GM13977 (cell line): ENCODE measurements at places on chromosomes 6 and 20.

GRCh38 chr20:32434434-32434833 is 76.3 kb downstream of the ASXL1 start:
- no peak for DNase-seq

GRCh38 chr6:91719414-91719813 is 1132.5 kb upstream of the MAP3K7 start:
- peak; percentile 8 for DNase-seq

DNA sequence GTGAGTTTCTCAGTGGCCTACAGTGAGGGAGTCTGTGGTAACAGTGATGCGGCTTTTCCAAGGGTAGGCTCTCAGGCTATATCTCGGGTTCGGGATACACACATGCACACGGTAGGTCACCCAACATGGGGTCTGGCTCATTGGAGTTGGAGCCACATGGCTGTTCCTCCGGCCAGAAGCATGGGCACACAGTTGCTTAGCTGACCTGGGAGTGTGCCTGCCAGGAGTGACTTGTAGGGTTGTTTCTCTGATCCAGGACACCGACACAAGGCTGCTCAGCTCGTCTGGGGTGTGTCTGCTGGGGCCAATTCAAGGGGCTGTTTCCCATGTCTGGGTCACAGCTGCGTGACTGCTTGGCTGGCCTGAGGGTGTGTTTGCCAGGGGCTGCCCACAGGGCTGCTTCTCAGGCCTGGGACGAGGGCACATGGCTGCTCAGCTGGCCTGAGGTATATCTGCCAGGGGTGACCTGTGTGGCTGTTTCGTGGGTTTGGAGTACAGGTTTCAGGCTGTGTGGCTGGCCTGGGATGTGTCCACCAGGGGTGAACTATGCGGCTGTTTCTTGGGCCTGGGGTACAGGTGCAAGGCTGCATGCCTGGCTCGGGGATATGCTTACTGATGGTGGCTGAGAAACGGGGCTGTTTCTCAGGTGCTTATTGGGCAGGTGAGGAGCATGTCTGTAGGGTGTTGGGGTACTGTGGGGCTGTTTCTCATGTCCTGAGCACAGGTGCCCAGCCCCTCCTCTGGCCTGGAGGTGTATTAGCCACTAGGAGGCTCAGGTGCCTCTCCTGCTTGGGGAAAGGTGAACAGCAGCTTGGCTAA is 15.2 kb downstream of the KIF25 start:
- no peak for DNase-seq

GRCh38 chr20:32165836-32166545 is 41.6 kb downstream of the PLAGL2 start:
- DNase-seq = no peak

GRCh38 chr6:77456531-77457248 is 6.6 kb downstream of the HTR1B start:
- DNase-seq = no peak

DNA sequence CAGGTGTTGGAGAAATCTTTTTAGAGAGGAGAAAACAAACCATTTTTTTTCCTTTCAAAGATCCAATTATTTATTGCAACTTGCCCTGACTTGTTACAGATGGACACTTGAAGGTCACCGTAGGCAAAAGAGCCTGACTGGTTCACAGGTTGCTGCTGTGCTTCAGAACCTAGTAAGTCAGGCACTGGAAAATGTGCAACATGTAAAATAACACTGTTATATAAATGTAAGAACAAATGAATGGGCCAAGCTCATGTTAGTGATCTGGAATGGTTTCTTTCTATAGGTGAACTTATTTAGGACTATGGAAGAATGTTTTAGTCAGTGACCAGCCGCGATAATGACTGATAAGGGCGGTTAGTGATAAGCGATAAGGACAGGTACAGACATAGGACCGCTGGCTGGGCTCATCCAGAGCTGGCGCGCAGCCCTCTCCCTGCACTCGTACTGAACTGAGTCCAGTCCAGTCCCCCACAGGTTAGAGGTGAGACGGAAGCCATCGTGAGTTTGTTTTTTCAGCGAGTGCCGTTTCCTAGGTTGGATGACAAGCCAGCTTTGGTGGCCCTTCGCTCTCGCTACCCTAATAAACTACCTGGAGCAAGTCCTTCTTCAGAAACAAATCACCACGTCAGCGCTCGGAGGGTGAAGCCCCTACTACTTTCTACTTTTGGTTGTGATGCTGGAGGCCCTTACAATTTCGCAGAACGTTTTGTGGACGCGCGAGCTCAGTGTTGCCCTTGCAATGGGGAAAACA is 94.4 kb upstream of the PRDM1 start:
- DNase-seq = peak; percentile 54

DNA sequence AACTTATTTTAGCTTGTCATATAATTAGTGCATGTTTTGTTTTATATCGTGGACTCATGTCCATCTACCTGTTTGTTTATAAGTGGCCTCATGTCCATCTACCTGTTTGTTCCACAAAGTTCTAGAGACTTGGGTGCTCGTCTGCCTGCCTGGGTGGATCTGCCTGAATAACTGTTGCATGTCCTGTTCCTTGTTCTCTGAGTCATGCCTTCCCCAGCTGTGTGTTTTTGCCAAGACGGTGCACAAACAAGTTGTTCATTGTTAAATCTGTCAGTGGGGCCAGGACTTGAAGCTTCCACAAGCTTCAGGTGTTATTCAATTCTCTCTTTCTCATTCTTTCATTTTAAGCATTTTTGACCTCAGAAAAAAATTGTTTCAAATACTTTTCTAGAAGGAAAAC is 358.0 kb upstream of the CITED2 start:
- no peak for DNase-seq

DNA sequence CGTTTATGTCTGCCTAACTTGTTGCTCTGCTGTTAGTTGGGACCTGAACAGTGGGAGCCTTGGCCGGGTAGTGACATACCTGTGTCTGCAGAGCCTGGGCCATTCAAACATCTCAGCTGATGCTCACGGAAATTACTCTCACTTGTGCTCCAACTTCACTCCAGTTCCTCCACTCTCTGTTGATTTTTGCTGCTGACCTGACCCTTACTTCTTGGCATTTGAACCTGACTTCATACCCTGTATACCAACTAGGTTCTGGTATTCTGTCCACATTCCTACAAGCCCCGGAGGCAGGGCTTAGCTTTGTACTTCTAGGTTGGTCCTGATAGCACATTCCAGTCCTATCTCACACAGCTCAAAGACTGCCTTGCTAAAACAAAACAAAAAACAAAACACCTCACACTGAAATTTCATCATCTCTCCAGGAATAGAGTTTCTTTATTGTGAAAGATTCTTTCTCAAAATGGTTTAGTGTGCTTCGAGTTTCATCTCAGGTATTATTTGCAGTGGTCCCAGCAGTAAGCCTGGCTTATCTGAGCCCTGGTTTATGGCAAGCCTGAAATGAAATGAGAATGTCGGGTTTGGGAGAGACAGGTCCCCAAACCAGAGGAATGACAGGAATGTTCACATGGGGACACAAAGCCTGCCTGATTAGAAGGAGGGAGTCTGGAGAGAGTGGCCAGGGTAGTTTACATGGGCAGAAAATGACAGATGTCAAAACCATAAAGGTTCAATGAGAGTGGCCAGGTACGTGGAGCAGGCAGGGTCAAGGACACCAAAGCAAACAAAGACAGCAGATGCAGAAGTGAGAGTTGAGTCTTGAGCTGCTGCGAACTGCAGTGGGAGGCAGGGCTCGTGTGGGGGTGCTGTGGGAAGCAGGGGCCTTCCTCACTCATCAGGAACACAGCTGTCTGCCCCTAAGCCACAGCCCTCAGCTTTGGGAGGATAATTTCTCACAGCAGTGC is 174.2 kb upstream of the HDAC2 start:
- DNase-seq = no peak

DNA sequence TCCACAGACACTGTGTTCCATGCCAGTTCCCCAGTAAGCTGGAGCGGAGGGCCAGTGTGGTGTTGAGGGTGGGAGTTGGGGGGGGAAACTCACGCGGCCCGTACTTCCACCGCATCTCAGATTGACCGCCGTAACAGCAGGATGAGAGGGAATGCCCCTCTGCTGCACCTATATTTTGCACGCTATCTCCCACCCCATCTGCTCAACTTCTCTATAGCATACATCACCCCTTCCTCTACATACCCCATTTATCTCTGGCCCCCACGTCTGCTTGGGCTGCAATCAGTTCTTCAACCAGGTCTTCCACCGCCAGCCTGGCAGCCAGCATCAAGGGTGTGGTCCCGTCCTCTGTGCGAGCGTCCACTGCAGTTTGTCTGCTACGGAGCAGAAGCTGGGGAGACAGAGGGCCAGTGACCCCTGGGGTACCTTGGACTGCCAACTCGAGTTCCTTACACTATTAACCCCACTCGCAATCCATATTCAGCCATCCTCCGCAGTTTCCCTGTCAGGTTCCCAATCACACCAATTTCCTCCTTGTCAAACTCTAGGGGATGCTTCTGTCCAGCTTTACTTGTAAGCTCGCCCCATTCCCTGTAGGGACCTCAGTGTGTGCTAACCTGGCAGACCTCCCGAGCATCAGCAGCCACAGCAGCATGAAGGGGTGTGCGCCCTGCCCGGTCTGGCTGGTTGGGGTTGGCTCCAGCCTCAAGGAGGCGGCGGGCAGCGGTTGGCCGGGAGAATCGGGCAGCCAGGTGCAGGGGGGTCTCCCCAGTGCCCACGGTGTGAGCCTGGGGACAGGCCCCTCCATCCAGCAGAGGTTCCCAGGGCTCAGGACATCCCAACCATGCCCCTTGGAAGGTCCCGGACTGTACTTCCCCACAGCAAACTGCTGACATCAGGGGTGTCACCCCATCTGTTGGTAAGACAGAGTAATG is 4.5 kb upstream of the GPSM3 start:
- no peak for DNase-seq

DNA sequence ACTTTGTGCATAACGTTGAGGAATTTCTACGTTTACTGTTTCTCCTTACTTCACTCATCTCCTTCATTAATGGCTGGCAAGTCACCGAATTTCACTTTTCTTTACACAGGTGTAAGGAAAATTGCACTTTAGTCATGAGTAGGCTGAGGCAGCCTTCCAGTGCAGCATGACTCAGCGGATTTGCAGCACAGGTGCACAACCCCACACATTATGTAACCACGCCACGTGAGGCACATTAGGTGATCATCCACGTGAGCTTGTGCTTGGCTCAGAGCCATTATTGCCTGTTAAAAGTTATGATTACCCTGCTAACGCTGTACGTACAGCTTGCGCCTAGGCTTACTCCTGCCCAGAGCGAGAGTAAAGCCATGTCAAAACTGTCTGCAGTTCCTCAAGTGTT is 158.8 kb downstream of the NKAIN2 start:
- no peak for DNase-seq

- no peak for DNase-seq
Measured at GRCh38 chr20:53034899-53035298, 62.7 kb downstream of the TSHZ2 start.

DNA sequence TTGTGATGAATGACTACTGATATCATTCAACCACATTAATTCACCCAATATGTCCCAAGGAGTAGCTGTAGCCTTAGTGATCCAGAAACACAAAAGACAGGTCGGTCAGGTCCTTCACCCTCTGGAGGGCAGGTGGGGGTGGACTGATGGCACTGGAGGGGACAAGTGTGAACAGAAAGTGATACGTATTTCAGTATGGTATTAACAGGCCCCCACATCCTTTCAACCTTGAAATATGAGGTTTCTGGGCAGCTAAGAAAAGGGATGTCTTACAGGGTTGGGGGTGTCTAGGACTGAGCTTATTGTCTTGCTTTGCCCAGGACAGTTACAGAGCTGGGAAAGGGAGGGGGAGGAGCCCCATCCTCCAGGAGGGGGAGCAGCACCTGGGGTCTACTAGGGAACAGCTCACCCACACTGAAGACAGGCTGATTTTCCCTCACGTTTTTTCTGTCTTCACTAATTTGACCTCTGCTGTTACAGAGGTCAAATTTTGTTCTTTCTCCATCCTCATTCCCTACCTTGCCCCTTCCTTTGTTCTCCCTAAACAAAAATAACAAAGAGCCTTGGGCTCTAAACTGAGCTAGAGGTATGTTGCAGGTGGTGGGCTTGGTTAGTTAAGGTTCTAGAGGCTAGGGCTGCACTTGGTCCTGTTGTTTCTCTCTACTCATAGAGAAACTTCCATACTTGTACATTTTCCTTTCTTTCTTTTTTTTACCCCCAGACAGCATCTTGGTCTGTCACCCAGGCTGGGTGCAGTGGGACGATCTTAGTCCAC is 38.0 kb upstream of the EEF1A1 start:
- DNase-seq = no peak

- DNase-seq = no peak
Measured at GRCh38 chr6:20569000-20569610, 34.8 kb downstream of the CDKAL1 start.

DNA sequence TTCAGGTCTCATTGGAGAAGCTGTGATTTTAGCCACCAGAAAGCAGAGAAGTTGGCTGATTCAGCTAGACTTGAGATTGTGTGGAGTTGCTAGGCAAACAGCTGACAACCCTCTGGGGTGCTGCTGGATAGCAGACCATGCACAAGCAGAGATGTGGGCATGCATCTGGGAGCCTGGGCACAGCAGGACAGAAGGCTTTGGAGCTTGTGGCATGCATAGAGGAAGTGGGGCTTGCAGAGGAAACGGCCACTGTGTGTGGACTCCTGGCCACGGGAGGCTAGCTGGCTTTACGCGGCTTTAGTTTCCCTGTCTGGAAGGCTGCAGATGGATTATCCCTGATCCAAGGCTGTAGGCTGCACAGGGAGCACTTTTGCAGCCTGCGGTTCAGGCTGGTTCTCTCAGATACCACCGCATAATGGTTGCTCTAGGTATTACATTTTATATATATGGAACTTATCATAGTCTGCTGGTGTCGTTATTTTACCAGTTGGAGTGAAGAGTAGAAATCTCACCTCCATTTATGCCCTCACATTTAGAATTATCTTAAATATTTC is 10.4 kb downstream of the ZNF831 start:
- no peak for DNase-seq

DNA sequence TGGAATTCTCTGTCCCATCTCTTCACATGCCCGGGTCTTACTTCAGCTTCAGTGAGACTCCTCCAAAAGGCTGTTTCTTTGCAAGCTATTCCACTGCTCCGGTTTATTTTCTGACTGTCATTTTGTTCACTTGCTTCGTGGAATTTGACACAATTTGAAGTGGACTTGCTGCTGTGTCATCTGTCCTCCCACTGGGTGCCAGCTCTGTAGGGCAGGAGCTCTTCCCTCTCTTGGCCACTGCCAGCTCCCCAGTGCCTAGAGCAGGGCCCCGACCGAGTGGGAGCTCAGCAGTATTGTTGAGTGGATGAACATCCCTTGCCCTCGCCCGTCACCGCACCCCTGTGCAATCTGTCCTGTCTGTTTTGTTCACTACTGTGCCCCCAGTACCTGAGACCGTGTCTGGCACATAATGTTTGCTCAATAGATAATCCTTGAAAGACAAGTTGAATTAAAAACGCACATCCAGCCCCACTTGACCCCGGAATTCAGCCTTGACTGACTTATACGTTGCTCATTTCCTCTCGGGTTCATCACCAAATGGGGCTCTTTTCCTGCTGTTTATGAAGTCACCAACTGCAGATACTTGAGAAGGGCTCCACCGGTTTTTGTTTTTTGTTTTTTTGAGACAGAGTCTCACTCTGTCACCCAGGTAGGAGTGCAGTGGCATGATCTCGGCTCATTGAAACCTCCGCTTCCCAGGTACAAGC is 170.3 kb upstream of the KCNG1 start:
- DNase-seq = no peak

DNA sequence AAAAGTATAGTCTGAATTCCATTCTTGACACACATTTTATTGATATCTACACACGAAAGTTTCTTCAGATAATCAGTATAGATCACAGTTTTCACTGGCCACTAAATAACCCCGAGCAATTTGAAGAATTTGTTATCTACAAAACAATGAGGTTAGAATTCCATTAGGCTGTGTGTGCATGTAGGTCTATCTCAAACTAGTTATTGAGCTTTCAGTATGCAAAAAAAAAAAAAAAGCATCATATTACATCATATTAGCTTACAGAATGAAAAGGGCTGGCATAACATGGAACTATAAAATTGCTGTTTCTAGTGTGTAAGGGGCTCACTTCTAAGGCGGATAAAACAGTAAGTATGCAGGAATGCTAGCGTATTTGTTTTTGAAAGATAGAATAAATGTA is 59.5 kb upstream of the ADGRG6 start:
- no peak for DNase-seq
